ENCODE measurements at places on chromosomes 4 and X.

GRCh38 chr4:140150886-140151698 is 2.9 kb downstream of the MAML3 start:
- peak; percentile 55 for DNase-seq

DNA sequence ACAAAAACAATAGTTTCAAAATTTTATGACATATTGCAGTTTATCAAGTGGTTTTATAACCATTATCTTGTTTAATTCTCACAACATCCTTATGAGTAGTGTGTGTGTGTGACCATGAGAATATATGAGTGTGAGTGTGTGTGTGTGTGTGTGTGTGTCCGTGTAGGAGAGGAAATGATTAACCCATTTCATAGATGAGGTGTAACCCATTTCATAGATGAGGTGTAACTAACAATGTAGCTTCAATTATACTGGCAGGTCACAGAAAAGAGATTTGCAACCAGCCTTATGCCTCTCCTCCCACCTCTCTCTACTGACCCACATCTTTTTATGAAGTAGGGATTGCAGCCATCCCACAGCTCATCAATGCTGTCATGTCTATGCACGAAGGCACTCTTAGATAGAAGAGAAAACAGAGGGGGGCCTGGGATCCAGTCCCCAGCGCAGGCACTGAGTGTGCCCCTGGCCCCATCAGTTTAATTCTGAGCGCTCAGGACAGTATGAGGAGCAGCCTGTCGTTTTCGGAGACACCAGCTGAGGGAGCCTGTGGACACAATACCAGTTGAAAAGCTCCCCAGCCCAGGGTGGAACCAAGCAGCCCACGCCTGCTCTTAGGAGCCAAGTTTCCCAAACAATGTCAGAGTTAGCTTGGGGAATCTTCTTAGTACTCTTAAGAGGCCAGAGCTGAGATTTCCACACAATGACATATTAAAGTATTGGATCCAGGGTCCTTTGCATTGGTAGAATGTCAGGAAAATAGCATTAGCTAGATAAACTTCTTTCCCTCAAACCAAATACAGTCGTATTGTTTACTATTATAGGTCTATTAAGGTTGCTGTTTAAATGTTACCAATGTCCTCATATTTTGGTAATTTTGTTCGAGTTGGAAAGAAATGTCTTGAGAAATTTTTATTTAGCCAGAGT is 88.6 kb downstream of the PALLD start:
- DNase-seq = no peak

- no peak for DNase-seq
Measured at GRCh38 chr4:5619913-5620625, 88.3 kb downstream of the EVC2 start.

DNA sequence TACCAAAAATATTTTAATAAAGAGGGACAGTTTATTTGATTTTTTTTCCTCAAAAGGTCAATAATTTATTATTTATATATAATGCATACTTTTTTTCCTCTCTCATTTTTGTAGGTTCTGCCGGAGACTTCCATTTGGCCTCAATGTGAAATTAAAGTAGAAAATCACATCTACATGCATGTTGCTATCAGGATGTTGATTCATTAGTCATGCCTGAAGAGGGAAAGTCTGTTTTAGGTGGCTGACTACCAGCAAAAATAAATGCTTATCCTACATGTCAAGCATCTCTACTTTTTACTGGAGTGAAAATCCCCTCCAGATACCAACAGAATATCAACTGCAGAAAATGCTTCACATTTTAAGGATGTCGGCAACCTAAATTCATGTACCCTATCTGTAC is 41.5 kb downstream of the KIAA0232 start:
- no peak for DNase-seq

GRCh38 chrX:105837232-105837631 is 14.9 kb downstream of the NRK start:
- DNase-seq = no peak
